Cardiac atrium fibroblast (primary cell): ENCODE measurements at places on chromosomes 5 and 9. TPM values are rescaled to one million over a fixed set of nuclear protein-coding genes. Genes with fewer than 3 reads are reported as not detected.

The GKAP1 gene
- 0.65 and 1.3 TPM in 2 replicates for total RNA-seq

The PHYHD1 gene
- total RNA-seq, result 16.2 and 22.2 TPM in 2 replicates

The TMOD1 gene
- 0.18 and 0.65 TPM in 2 replicates for total RNA-seq

The KCNN2 gene
- not detected in 2 replicates for total RNA-seq

The KIF24 gene
- 0.54 and 2.8 TPM in 2 replicates for total RNA-seq

The TOR1B gene
- 20.0 and 34.0 TPM in 2 replicates for total RNA-seq

The C9orf40 gene
- 3.4 and 5.5 TPM in 2 replicates for total RNA-seq

The F2R gene
- 127 and 138 TPM in 2 replicates for total RNA-seq

The AK8 gene
- total RNA-seq, result 1.4 TPM in 1 of 2 replicates, not detected in the other

The ERCC8 gene
- 10.5 and 12.8 TPM in 2 replicates for total RNA-seq

The NR2F1-AS1 gene
- 19.0 and 36.8 TPM in 2 replicates for total RNA-seq

The C1QTNF2 gene
- total RNA-seq, result 0.16 TPM in 1 of 2 replicates, not detected in the other

The PCSK1 gene
- total RNA-seq, result 0.18 and 1.1 TPM in 2 replicates

The RANBP17 gene
- 5.6 and 16.2 TPM in 2 replicates for total RNA-seq

The C9 gene
- not detected in 2 replicates for total RNA-seq

The MTX3 gene
- total RNA-seq, result 5.0 and 5.4 TPM in 2 replicates

The MED27 gene
- total RNA-seq, result 28.5 and 29.2 TPM in 2 replicates

The BTNL9 gene
- not detected in 2 replicates for total RNA-seq
